Kidney glomerular epithelial cell (primary cell): ENCODE measurements at places on chromosomes 6 and 20.

GRCh38 chr6:136641873-136642465 is 91.7 kb upstream of the MAP7 start:
- no peak for DNase-seq

DNA sequence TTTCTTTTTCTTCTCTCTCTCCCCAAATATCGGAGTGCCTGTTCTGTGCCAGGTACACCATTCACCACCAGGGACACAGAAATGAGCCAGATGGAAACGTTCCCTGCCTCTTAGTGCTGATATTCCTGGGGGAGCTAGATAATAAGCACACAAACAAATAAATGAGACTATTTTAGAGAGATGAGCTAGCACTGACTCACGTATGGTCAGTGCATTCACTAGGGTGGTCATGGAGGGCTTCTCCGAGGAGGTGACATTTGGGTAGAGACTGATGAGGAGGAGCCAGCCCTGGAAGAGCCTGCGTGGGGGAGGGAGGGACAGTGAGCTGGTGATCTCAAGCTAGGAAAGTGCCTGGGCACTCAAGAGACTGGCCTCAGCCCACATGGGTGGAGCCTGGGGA is 252.3 kb upstream of the KCNG1 start:
- no peak for DNase-seq

GRCh38 chr6:43974643-43975230 is 152.5 kb downstream of the MRPL14 start:
- no peak for DNase-seq

- DNase-seq: no peak
These were observed 38.8 kb downstream of the PLN start for GRCh38 chr6:118586746-118587485.
